ENCODE measurements at places on chromosomes 2 and 18.

DNA sequence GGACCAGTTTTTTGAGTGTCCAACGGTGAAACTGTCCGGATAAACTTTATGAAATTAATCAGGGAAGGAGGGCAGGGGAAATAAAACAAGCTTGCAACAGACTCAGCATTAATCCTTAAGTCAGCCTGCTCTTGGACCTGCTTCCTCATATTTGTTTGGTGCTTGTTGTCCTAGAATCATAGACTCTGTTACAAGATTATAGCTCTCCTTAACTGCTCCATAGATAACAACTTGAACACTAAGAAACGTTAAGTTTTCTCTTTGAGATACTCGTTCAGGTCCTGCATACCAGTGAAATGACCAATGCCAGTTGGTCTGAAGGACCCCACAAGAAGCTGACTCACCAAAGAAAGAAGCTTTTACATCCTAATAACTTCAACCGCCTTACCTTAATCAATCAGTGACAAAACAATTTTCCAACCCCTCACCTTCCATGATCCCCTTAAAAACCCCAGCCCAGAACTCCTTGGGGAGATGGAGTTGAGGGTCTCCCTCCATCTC, 493.2 kb downstream of the PID1 start:
- DNase-seq: no peak

DNA sequence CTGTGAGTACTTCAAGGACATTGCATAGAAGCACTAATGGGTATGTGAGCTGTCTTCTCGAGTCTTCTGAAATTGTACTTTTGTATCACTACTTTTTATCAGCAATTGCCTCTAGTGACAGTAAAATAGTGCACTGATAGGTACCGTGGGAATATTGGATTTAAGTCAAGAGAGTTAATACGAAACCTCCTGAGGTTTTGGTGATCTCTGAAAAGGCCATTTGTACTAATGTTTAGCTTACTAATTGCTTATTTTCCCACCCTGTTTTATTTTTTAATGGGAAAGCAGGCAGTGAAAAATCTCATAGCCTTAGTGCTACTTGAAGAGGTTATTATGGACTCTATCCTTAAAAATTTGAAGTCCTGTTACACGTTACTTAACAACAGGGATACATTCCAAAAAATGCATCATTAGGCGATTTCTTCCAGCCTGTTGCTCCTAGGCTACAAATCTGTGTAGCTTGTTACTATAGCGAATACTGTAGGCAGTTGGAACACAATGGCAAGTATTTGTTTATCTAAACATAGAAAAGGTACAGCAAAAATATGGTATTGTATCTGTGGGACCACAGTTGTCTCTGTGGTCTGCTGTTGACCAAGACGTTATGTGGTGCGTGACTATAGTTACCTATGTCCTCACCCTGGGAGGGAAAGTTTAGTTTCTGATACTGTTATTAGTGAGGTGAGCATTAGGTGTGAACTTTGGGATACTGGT, 65.9 kb downstream of the CAB39 start:
- no peak for DNase-seq

- DNase-seq: no peak
Observed at GRCh38 chr2:240799033-240799820, 20.8 kb downstream of the KIF1A start.

DNA sequence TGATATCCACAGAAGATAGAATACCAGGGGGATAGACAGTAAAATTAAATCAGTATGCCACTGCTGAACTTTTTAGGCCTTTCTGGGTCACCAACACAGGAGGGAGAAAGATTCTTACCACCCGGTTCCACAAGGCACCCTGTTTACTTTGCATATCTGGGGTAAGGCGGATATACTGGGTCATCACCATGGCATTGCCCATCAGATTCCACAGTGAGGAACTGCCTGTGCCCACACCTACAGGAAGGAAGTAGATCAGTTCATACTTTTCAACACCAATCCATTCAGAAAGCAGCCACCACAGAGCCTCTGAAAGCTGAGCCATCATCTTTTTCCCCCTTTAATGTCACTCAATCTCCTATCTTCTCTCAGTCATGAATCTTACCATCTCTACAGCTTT, 2.0 kb downstream of the LMAN2L start:
- DNase-seq: no peak

- DNase-seq: no peak
Observed at GRCh38 chr2:240742602-240743095, 51.0 kb downstream of the AQP12A start.

- no peak for DNase-seq
Observed at GRCh38 chr2:236794176-236794957, 224.7 kb downstream of the ACKR3 start.

DNA sequence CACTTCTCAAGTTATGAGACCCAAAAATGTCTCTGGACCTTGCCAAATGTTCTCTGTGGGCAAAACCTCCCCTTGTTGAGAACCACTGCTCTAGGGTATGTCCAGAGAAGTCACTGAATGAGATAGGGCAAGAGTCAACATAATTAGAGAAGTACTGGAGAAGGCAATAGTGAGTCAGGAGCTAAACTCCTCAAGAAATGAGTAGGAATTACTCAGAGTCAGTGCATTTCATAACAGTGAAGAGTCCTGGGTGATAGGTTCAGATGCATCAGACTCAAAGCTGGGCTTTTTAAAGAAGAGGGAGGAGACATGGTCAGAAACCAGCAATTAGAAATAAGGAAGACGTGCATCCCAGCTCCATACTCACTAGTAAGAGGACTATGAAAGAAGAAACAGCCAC, 38.6 kb upstream of the IHH start:
- DNase-seq: no peak

DNA sequence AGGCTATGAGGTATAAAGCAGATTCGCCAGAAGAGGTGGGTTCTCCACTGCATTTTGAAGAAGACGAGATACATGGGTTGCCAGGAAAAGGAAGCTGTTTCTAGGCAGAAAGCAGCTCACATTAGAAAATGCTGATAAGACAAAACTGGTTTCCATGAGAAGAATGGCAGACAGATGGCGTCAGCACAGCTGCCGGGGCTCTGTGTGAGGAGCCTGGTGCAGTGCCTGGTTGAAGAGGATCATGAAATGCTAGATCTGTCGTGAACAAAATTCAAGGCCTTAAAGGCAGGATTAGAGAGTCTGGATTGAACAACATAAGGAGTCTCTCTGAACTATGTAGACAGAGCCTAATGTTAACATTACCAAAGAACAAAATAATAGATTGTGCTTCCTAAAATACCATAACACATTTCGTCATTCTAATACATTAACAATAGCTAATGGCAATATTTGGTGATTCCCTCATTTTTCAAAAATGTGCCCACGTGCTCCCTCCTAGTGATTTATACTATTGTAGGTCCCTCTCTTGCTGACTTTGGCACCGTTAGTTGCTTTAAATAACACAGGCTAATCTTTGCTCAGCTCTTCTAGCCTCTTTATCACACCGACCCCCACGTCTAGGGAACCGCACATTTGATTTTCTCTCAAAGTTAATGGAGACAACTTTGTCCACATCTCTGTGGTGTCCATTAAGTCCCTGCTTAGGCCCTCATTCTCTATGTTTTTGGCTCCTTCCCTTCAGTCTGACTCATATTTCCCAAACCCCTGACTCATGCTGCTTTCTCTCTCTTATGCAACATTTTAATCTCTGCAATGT, 38.2 kb downstream of the EFEMP1 start:
- no peak for DNase-seq

DNA sequence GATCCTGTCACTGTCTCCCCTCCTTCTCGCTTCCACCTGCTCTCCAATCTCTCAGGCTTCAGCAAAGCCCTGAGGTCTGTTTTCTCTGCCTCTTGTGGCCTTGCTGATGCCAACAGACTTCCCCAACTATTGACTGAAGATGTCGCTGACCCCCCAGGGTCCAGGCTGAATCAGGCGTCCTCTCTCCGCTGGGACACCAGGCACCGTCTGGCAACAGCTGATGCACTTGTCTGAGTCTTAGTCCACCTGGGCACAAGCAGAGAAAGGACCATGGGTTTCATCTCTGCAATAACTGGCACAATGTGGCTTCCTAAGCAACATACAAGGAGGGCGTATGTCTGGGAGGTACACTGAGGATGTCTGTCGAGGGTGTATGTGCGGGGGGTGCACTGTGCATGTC, 248.7 kb upstream of the MYT1L start:
- DNase-seq: no peak

GRCh38 chr2:28981620-28982376, 700 bp downstream of the TOGARAM2 start:
- DNase-seq: no peak

DNA sequence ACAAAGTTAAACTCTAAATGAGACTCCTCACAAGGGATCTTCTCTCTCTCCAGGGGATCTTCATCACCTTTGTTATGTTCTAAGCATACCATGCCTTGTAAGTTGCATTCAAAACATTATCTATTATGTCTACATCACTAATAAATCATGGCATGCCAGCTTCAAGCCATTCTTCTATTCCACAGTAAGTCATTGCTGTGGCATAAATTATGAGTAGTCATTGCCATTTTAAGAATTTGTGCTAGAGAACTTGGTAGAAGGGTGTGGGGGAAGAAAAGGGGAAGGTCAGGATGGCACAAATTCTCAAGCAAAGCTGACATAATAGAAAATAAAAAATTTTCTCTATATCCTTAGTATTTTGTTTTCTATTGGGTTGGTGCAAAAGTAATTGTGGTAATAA, 33.5 kb downstream of the BARD1 start:
- DNase-seq: no peak

DNA sequence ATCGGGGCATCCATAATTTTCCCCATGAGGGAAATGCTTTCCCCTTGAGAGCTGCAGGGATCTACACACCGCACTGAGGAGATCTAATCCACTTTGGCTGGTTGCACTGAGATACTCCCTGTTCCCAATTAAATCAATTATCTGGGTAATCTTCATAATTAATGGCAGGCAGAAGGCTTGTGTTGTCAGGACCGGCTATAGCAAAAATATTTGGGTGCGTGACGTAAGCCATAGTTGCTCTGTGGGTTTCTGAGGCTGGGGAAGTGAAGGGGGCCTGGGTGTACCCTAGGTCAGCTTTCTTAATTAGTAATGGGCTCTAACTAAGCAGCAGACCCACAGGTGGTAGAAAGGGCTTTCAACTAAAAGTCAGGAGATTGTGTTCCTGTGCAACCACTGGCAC, 62.8 kb upstream of the UPP2 start:
- DNase-seq: no peak

- DNase-seq: no peak
Observed at GRCh38 chr2:206230060-206230762, 44.3 kb upstream of the ZDBF2 start.

DNA sequence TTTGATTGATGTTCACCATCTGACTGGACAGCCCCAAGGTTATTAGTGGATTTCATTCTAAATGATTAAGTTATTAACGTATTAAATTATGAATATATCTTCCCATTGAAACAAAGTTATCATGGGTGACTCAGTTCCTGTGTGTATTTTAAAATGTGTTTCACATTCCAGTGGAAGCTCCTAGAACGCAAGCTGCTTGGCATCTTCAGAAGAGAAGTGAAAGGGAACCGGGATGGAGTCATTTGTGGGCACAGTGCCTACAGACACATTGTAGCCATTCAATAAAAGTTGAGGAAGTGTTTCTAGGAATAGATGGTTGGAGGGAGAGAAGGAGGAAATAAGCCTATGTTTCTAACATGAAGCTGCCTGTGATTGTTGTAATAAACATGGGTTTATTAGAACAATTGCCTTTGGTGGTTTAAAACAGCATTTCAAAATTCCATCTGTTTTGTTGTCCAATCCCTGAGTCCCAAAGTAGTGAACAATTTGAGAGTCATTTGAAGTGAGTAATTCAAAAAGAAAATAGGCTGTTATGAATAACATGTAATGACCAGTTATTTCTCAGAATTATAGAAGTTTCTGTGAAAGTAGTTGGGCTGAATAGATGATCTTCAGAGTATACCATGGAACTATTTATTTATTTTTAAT, 143.5 kb downstream of the PKP4 start:
- no peak for DNase-seq

DNA sequence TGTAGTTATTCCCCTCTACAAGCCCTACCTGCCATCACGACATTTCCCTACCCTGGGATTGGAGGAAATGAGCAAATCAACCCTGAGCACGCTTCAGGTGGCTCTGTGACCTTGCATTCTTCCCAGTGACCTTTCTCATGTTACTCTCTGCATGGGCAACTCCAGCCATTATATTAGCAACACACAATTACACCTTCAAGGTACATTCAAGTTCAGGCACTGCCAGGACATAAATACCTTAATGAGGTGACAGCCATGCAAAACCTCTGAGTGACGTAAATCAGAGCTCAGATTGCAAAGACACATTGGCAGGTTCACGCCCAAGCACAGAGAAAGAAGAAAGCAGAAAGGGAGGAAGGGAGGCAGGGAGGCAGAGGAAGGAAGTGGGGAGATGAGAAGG, 68.7 kb upstream of the ALK start:
- no peak for DNase-seq

- DNase-seq: no peak
Observed at GRCh38 chr18:59197636-59198035, 22.3 kb upstream of the GRP start.

GRCh38 chr18:23144640-23145039, 9.4 kb downstream of the CABLES1 start:
- DNase-seq: no peak

DNA sequence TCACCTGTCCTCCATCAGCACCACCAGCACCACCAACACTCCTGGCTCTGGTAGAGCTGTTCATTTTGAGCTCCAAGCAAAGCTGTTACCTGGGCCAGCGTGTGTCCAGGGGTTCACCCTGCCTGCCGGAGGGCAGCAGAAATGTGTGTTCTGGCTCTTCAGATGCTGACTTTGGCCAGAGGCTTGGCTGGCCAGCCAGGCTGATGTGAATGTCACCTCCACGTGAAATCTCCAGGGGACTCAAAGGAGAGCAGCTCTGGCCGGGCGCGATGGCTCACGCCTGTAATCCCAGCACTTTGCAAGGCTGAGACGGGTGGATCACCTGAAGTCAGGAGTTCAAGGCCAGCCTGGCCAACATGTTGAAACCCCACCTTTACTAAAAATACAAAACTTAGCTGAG, 33.5 kb downstream of the CIB4 start:
- DNase-seq: no peak

DNA sequence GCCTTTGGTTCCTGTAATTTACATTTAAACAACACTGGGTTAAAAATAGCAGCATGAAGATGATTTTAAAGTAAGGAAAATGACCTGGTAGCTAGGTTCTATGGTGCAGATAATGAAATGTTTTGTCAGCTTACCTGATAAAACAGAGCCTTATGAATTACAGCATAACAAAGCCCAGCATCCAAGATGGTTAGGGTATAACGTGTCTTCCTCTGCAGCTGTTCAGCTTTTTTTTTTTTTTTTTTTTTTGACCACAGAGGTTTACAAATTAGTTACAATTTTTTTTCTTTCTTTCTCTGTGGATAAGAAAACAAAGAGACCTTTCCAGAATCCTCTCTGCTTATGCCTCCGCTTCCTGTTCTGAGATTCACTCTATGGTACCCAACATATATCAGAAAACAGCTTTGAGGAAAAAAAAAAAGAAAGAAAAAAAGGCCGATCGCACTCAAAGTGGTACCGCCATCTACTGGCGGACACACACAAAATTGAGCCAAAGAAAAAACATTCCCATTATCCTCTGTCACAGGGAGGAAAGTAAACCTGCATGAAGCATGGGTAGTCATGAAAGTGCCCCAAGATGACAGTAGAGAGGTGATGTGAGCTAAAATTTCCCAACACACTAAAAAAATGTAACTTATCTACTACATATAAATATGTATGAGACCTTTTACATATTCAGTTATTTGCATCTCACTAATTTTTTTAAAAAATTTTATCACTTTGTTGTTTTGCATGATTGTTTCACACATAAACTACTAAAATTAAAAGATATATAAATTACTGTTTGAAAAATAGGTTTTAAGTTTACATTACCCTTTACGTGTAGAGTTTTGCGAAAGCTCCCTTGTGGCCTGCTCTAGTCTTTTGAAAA, at the start of gene SCN3A:
Gene SCN3A (minus strand): TSS at position 362 of the 871 bp plus-strand sequence. CDS start 27,656 bp downstream, outside the sequence.
- no peak for DNase-seq

Measured in stimulated activated naive CD4-positive, alpha-beta T cell treated with Interleukin-2 at 50 U/mL for 16 hours (primary cell).